ENCODE measurements at places on chromosomes 4 and X.
A peak's percentile ranks its signal among the peaks of the same experiment; 100 is the strongest.

- DNase-seq, result no peak
Observed at GRCh38 chrX:39318506-39319343, 517.5 kb downstream of the MID1IP1 start.

GRCh38 chrX:19293606-19294325 lies 50.0 kb upstream of the PDHA1 start:
- no peak for DNase-seq

GRCh38 chr4:40804598-40804997 lies 54.8 kb downstream of the NSUN7 start:
- DNase-seq, result no peak

- no peak for DNase-seq
Observed at GRCh38 chr4:123278755-123279154, 117.8 kb upstream of the SPRY1 start.

DNA sequence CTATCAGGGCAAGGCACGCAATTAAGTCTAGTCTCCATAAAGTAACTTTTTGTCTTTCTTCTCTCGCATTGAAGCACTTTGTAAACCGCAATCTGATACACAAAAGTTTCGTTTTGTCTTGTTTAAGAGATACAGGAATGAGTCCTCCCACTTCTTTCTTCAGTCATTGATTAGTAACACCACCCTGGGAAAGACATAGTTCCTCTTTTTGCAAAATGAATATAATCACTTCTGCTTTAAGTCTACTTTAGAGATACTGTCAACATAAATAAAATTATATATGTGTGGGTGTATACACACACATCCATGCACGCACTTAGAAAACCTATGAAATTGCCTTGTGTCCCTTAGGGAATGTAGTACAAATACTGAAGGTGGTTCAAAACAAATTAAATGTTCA lies 11.7 kb downstream of the COQ2 start:
- DNase-seq, result no peak

- DNase-seq, result no peak
Observed at GRCh38 chrX:47595716-47596251, 13.5 kb downstream of the TIMP1 start.

DNA sequence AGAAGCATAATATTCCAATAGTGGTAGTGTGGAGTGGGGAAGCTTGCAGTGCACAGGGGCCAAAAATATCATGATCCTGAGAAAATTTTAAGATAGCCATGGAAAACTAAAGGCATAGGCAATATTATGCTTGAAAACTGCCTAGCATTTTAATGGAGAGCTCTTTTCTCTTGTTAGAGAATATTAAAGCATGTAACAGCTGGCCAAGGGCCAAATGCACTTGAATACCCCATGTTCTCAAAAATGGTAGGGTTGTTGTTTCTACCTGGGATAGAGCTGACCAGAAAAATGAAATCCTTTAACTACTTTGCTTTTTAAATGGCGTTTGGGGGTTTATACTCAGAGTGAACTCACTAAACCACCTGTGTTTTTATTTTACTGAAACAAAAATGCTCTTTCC lies 739.6 kb upstream of the SLIT2 start:
- no peak for DNase-seq

- peak; percentile 54 for DNase-seq
Observed at GRCh38 chrX:45710081-45710801, 509.6 kb upstream of the DIPK2B start.

DNA sequence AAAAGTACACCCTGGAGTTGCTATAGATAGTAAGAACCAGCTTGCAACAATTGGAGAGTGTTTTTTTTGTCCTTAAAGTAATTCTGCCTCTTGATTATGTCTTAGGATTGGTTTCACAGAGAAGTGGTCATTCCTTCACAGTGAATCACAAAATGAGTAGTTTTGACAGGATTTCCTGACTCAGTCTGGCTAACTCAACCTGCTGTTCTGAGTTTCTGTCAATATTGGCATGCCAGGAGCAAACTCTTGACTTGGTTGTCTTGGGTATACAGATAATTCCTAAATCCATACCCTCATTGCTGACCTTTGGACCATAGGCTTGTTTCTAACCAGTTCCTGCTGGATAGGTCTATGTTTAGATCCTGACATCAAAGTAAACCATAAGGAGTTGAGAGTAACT lies 9.4 kb downstream of the FHIP1A start:
- DNase-seq, result no peak

DNA sequence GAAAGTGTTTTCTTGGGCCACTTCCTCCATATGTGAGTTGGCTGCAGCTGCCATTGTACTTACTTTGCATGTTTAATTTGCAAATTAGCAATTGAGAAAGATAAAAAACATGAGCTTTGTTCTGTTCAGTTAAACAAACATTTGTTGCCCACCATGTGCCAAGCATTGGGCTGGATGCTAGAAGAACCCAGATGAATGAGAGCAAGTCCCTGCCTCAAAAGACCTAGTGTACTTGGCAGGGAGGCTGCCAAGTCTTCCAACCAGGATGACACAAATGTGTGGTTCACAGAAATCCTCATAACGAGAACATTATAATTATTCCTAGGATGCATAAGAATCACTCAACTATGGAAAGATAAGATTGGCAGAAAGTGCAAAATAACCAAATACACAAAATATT lies 66.7 kb downstream of the GPM6A start:
- no peak for DNase-seq

DNA sequence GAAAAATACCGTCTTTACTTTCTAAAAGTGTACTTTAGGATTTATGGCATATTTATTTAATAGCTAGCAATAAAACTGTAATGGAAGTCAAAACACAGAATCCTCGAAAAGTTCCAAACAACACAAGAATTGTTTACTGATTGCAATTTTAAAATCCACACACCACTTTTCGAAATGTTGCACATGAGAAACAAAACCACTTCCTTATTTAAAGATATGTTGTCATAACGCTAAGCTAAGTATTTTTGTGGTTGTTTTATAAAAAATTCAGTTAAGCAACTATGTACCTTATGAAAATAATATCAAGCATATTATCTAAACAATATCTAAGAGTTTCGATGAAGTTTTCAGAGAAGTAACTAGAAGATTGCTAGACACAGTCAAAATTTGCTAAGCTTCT lies 344 bp downstream of the TMPRSS11D start:
- DNase-seq, result no peak

GRCh38 chr4:164383058-164383357 lies 370.9 kb upstream of the SMIM31 start:
- DNase-seq, result no peak

DNA sequence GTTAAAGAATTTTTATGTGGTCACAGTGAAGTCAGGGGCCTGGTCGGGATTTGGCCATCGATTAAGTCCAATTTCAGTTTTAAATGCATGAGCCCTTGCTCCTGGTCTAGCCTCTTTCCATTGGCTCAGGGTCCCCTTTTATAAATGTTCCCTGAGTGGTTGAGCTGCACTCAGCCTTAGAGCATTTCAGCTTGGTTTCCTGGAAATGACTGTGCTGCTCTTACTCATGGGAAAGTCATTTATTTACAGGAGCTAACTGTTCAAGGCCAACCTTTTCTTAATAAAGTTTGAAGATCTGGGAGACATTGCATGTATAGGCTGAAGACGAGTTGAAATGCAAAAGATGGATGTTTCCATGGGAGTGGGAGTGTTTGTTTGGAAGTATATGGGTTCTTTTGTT lies 98.8 kb upstream of the CLNK start:
- DNase-seq, result no peak

- no peak for DNase-seq
Observed at GRCh38 chr4:165879641-165880040, 6.6 kb downstream of the TLL1 start.

DNA sequence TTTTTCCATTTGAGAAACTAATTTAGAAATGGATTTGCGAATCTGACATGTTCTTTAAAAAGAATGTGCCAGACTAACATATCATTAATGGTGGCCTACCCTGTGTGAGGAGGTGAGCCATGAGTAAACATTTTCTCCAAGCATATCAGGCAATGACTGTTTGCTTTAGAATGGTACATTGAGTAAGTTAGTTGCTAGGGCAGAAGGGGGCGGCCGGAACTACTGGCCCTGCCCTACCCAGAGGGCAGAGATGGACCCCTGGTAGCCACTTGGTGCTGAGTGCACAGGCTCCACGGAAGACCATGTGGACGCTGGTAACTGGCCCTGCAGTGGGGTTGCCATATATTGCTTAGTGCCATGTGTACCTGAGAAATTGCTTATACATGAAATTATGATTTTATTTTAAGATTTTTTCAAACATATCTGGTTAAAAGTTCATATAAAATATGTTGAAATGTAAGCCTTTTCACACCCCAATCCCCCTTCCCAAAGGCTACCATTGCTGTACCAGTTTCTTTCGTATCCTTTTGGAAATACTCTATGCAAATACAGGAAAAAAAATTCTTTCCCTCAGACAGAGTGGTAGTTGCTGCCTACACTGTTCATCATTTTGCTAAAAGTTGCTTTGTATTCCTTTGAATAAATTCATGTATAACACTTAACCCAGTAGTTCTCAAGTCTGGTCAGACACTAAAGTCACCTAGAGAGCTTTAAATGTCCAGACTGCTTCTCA lies 8.8 kb downstream of the FNIP2 start:
- no peak for DNase-seq

- no peak for DNase-seq
Observed at GRCh38 chr4:138650495-138650894, 365.1 kb upstream of the NOCT start.

GRCh38 chr4:161005746-161006145 lies 1158.1 kb downstream of the FSTL5 start:
- no peak for DNase-seq

DNA sequence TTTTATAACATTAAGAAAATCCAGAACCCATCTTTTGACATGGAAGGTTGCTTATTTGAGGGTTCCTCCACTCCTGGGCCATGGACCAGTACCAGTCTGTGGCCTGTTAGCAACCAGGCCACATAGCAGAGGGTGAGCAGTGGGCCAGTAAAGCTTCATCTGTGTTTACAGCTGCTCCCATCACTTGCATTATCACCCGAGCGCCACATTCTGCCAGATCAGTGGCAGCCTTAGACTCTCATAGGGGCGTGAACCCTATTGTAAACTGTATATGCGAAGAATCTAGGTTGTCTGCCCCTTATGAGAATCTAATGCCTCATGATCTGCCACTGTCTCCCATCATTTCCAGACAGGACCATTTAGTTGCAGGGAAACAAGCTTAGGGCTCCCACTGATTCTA lies 58.6 kb downstream of the NDST4 start:
- no peak for DNase-seq

DNA sequence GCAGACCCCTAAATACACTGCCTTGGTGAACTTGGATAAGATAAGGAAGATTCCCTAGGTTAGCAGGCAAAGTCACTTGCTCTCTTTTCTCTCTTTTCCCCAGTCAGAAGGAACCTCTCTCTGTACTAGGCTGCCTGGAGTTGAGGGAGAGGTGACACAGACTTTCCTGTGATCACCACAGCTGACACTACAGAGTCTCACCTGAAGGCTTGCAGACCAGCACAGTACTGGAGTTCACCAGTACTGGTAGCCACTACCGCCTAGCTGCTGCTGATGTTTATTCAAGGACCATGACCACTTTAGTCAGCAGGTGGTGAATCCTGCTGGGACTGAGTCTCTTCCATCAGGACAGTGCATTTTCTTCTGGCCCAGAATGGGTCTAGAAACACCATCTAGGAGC lies 63.3 kb downstream of the PTPN13 start:
- DNase-seq, result no peak

- no peak for DNase-seq
Observed at GRCh38 chrX:50100188-50100587, 100.6 kb downstream of the AKAP4 start.

DNA sequence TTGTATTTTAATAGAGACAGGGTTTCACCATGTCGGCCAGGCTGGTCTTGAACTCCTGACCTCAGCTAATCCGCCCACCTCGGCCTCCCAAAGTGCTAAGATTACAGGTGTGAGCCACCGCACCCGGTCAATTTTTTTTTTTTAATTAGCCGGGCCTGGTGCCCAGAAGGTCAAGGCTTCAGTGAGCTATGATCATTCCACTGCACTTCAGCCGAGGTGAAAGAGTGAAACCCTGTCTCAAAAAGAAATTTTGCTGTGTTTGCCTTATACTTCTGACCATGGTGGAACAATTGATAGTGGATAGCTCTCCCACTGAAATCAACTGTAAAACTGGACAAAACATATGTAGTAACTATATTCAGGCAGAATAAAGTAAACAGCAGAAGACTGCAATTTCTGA lies 24.0 kb upstream of the SMIM14 start:
- DNase-seq, result no peak

DNA sequence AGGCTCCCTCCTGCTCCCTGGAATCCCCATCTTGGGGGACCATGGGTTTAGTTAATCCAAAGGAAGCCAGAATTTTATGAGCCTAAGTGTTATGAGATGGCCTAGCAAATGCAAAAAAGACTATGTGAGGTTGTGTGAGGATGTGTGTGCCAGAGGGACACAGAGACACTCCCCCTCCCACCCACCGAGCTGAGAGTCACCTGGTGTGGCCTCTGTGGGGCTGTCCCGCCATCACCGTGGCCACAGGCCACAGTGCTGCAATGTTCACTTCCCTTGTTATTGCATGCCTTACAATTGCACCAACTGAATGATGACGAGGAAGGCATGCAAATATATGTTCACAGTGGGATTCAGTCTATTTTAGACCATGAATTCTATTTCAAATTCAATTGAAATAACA lies 601 bp upstream of the FGFBP2 start:
- DNase-seq, result peak; percentile 51

DNA sequence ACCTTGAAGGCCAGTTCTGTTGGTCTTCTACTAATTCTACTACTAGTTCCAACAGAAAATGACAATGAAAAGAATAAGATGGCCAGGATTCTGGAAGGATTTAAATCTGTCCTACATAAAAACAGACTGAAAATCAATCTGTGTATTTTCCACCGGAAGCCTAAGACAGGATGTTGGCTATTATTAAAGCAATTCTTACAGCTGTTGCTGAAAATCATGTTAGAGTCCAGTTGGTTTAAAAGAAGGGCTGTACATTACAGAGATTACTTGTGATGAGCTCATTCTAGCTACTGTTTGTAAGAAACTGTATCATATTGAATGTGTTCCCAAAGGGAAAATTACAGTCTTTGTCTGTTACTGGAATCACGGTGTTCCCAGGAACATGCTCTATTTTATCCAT lies 54.8 kb upstream of the MAGEB16 start:
- no peak for DNase-seq

- no peak for DNase-seq
Observed at GRCh38 chrX:96183843-96184242, 500.8 kb upstream of the DIAPH2 start.

DNA sequence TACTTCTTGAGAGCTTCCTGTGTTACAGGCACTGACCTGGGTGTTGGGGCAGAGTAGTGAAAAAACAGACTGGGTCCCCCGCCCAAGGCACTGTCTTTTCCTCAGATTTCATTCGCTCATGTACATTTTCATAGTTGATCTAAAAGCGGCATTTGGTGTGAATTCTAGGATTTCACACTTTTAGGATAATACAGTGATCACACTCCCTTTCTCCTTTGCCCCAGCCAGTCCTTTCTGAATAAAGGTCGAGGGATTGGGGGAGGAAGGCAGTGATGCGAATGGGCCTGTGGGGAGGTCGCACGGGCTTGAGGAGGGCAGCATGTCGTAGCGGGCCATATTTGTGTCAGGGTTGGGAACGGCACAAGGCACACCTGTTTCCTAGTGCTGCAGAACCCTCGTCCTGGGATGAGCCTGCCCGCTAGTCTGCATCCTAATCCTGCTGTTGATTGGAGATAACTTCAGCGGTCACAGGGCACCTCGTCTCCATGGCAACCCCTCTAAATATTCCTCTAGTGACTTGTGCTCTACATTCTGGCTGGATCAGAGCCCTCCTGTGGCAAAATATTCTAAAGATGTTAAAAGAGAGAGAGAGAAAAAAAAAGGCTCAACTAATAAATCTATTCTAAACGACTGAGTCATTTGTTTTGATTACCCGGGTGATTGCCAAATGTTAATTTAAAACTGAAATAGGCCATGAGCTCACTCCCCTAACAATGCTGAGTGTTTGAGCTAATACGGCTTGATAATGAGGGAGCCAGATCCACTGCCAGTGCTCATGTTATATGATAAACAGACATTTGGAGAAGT lies 21.8 kb downstream of the FHL1 start:
- DNase-seq, result no peak
